Thoracic aorta (tissue), 2 donors: ENCODE measurements at places on chromosomes 12 and 14. TPM values are rescaled to one million over a fixed set of nuclear protein-coding genes. Genes with fewer than 3 reads are reported as not detected.

GRCh38 chr14:53596853-53597525 lies 359.6 kb downstream of the BMP4 start:
- DNase-seq, result no peak

- no peak for DNase-seq
These were observed 35.0 kb downstream of the ITPR2 start for GRCh38 chr12:26798023-26798422.

DNA sequence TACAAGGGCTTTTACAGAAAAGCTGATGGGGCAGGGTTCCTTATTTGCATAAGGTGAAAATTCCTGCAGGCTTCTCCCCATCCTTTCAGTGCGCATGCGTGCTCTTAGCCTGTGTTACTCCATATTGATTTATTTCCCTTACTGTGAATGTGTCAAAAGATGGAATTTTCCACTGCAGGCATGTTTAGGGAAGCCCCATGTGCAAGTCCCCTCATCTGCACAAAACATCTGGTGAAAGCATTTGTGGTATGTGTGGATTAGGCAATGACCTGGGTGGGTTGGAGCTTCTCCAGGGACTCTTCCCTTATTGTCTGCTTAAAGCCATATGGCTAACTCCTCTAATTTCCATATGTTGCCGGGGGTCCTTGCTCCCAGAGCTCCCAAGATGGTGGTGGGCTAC lies 912.7 kb upstream of the LRFN5 start:
- DNase-seq, result no peak

GRCh38 chr12:88580051-88580871 lies at the start of gene KITLG:
TSS of gene KITLG (minus strand) at chr12:88580471. CDS start at chr12:88580278, 193 bp downstream.
- peak; percentile 16 for DNase-seq

DNA sequence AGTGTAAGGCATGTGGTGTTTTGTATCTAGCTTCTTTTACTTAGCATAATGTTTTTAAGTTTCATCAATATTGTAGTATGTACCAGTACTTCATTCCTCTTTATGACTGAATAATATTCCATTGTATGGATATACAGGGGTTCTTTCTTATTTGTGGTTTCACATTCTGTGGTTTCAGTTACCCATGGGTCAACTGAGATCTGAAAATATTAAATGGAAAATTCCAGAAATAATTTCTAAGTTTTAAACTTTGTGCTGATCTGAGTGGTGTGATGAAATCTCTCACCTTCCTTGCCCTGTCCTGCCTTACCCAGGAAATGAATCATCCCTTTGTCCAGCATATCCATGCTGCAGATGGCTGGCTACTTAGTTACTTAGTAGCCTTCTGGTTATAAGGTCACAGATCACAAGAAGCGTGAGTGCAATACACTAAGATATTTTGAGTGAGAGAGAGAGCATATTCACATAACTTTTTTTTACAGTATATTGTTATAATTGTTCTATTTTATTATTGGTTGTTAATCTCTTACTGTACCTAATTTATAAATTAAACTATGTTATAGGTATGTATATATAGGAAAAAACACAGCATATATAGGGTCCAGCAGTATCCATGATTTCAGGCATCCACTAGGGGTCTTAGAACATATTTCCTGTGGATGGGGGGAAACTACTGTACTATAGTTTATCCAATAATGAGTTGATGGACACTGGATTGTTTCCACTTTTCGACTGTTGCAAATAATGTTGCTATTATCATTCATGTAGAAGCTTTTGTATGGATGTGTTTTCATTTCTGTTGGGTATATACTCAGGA lies 59.6 kb upstream of the LRTM2 start:
- no peak for DNase-seq

DNA sequence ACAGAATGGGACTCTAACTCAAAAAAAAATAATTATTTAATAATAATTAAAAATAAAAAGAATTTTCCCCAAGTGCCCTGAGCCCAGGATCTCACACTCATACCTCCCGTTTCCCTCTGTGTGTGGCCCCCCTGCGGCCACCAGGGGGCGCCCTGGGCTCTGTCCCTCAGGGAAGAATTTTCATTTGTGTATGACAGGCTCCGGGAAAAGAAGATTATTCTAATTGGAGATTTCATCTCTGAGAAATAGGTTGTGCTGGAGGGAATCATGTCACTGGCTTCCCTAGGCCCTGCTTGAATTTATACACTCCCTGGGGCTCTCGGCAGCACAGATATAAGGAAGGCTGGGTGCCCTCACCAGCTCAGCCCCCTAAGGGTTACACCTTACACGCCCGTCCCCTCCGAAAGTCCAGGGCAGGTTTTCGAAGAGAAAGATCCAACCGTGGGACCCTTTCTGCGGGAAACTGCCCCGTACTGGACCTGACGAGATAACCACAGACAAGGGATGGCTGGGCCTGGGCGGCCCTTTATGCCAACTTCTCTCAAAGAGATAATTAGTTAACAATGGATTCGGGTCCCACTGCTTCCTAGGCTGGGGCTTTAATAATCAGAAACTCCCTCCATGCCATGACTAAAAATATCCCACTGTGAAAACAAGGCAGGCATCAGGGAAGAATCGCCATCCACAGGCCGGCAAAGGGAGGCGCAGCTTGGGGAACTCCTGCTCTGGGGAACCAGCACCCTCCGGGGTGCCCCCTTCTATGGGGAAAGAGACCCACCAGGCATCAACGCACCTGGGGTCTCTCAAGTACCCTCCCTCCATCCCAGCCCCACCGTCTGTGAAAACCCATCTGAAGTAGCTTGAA lies 80.7 kb downstream of the KDM2B start:
- peak; percentile 11 for DNase-seq

- no peak for DNase-seq
These were observed 21.1 kb downstream of the ENTPD5 start for GRCh38 chr14:73997944-73998447.

DNA sequence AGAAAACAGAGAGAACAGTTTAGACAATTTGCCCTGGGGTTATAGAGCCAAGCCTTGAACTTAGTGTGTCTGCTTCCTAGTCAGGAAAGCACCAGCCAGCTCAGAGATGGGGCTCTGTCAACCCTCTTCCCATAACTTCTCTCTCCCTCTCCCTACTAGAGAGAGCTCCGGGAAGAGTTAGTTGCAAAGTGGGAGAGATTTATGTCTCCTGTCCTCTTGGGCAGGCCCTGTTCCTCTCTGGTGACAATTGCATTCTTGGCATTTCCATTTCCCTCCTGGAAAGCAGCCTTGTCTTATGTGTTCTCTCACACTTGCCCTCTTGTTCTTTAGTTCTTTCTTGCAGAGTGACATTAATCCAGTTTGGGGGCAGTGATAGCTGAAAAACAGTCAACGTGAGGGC lies 42.1 kb upstream of the TUNAR start:
- no peak for DNase-seq

GRCh38 chr12:7705846-7706245 lies 5.4 kb upstream of the DPPA3 start:
- no peak for DNase-seq

DNA sequence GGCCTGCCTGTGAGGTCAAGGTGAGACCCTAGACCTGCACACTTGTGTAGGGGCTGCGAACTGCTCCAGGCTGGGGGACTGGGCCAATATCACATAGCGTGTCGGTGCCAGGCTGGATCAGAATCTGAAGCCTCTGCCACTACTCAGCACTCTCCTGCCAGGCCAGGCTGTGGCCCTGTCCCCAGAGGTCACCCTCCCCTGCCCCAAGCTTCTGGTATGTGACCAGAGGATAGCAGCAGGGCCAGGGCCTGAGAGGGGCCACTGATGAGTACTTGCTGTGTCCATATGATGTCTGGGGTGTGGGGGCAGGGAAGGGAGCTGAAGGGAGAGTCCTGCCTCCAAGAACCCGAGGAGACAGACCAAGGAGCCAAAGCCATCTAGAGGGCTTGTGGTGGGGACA lies 17.8 kb downstream of the ARL6IP4 start:
- DNase-seq, result no peak

- DNase-seq, result no peak
These were observed 97.1 kb downstream of the BCL2L14 start for GRCh38 chr12:12167847-12168246.

DNA sequence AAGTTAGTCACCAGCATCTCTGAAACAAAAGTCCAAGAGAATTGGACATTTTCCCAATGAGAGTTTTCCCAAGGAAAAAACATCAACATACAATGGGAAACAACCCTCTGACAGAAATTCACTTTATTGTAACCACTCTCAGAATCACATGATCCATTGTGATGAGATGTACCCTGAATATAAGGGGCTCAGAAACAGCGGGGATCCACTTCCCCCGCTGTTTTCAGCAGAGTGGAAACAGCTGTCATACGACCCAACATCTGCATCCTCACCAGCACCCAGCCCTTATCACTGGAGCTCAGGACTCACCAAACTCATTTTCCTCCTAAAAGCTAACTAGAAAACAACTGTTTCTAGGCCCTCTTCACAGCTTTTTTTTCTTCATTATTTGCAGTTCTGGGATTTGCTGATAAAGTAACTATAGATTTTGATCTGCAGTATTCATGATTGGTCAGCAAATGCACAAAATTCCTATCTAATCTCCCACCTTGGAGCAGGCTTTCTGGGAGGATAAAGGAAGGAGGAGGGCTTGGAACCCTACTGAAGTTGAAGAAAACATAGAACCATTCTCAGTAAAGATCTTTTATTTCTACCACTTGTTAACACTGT lies 31.3 kb downstream of the CORO1C start:
- no peak for DNase-seq

GRCh38 chr14:49464885-49465284 lies 121.3 kb downstream of the RPS29 start:
- DNase-seq, result no peak

- DNase-seq, result no peak
These were observed 163.6 kb downstream of the BRMS1L start for GRCh38 chr14:35989736-35990135.

- DNase-seq, result no peak
These were observed 40.5 kb upstream of the LTBP2 start for GRCh38 chr14:74652541-74652940.

DNA sequence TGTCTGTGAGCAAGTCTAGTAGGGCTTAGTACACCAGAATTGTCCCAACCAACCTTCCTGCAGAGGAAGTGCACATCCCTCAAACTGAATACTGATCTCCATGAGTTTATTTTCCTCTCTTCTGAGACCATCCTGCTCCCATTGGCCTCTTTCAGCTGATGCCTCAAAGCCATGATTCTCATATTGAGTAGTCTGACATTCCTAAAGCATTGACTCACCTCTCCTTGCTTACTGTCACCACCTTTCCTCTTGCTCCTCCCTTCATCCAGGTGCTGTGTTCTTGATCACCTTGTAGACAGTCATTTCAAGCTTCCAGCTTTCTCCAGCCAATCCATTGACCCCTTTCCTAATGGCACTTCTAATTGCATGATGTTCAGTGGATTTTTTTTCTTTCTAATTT lies 583.7 kb upstream of the USP15 start:
- DNase-seq, result no peak

- no peak for DNase-seq
These were observed 44.1 kb downstream of the WSCD2 start for GRCh38 chr12:108173160-108173559.

DNA sequence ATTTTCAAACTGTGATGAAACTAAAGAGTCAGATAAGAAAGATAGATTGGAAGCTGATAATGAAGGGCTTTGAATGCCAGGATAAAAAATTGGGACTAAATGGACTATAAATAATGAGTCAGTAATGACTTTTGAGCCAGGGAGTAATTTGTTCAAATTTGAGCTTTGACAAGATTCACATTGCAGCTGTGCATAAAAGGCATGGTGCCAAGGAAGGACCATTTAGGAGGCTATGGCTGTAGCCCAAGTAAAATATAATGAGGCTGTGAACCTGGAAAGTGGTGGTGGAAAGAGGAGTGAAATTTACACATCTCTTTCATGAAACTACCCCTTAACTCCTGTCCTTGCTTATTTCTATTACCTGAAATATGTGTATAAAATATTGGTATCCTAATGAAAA lies 218.5 kb downstream of the SLC6A15 start:
- no peak for DNase-seq

DNA sequence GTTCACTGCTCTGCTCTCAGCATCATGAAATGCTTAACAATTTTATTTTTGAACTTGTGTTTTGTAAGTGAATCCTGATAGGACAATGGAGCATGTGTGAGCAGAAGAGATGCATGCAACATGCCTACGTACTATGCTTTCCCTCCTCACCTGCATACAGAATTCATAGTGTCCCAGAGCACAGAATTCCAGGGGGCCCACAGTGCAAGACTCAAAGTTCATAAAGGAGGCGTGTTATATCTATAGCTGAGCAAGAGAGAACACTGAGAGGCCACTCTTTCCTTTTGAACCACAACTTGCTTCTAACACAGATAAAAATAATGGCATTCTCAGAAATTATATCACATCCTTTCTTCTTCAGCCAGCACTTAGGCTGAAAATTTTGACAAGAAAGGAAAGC lies 28.8 kb downstream of the BHLHE41 start:
- no peak for DNase-seq

- no peak for DNase-seq
These were observed 185.4 kb downstream of the GXYLT1 start for GRCh38 chr12:41959271-41959670.

GRCh38 chr12:69388371-69388770 lies 28.8 kb downstream of the YEATS4 start:
- no peak for DNase-seq

- DNase-seq, result no peak
These were observed 1.3 kb upstream of the RASSF3 start for GRCh38 chr12:64608901-64609535.

- no peak for DNase-seq
These were observed 39.7 kb downstream of the KRT80 start for GRCh38 chr12:52151837-52152783.

DNA sequence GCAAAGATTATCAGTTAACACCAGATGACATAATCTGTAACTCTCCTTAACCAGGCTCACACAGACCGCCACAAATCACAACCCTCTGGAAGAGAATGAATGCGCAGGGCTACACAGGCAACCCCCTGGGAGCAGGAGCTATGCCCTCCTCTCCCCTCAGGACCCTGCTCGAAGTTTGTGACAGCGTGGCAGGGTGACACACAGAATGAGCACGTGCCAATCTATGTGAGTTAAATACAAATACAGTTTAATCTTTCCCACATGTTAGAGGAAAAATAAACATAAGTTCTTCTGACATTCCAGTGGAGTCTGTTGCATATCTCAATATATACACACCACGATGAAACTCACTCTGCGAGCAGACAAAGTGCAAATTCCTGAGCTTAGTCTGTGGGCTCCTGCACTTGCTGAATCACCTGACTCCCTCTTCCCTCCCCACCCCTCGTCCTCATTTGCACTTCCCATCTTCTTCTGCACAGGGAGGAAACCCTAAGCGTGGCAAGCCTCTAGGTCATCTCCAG lies 37.6 kb downstream of the BCAT1 start:
- no peak for DNase-seq

- no peak for DNase-seq
These were observed 636 bp upstream of the IFNG-AS1 start for GRCh38 chr12:67988601-67989021.

KLRK1 gene
- total RNA-seq, result 1.2 TPM

VRTN gene
- total RNA-seq, result not detected

NKX2-1 gene
- not detected for total RNA-seq

IFI27L2 gene
- total RNA-seq, result 150 TPM

BMP4 gene
- total RNA-seq, result 23.7 TPM

OTX2 gene
- not detected for total RNA-seq

FOXN4 gene
- not detected for total RNA-seq

SLCO1C1 gene
- total RNA-seq, result 4.5 TPM

CHGA gene
- not detected for total RNA-seq

SMCO2 gene
- total RNA-seq, result not detected

ENO2 gene
- 57.9 TPM for total RNA-seq

ENDOU gene
- not detected for total RNA-seq
